Kasumi-1 (cell line): ENCODE measurements at places on chromosomes 4 and X.

- no peak for DNase-seq
These were observed 7.4 kb downstream of the WDR44 start for GRCh38 chrX:118353081-118353850.

DNA sequence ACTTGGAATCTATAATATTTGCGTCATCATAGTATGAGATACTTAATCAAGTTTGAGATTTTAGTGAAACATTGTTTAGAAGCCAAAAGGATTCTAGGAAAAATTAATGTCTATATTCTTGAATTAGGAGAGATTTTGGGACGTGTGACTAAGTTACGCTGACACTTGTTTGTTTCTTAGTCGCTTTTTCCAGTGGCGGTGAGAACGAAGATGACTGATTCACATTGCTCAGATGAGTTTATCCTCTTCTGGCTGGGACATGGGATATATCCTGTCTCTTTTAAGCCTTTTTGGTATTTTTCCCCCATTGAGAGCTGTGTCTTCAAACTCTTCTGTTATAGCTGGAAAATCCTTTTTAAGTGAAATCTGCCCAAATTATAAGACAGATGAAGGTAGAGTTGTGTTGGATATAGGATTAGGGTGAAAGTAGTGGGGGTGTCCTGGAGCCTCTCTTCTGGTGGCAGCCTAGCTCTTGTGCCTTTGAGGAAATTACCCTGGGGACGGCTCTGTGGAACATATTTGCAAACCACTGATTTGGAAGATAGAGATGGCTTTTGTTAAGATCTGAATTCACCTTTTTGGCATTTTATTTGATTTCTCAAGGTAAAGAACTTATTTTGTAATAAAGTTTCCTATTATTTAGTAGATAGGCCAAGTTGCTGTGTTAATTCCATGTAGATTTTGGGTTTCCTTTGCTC is 49.7 kb downstream of the HTT start:
- no peak for DNase-seq

DNA sequence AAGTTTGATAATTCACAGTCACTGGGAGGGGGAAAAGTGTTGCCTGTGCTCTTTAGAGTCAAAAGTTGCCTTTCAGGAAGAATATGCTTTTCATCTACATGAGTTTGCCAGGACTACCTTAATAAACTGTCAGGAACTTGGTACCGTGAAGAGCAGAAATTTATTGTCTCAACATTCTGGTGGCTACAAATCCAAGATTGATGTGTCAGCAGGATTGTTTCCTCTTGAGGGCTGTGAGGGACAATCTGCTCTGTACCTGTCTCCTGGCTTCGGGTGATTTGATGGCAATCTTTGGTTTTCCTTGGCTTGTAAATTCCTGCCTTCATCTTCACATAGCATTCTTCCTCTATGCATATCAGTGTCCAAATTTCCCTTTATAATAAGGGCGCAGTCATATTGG is 277.2 kb downstream of the PDGFC start:
- DNase-seq: no peak

- no peak for DNase-seq
These were observed 177.1 kb downstream of the CBR4 start for GRCh38 chr4:168832763-168833575.

DNA sequence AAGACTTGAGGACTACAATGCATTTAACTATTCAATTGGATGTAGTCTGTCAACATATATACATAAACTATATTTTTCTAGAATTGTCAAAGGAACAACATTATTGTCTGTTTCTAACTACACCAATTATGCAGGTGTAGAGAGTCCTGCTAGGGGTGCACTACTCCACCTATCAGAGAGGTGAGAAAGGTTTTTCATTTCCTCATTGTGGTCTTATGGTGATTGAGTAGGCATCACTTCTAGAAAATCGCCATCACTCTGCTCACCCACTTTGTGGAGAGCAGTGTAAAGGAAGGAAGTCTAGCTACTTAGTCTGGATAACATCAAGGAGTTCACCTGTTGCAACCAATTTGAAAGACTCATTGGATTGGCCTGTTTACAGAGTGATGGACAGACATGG is 4.4 kb upstream of the ADH1C start:
- DNase-seq: no peak

DNA sequence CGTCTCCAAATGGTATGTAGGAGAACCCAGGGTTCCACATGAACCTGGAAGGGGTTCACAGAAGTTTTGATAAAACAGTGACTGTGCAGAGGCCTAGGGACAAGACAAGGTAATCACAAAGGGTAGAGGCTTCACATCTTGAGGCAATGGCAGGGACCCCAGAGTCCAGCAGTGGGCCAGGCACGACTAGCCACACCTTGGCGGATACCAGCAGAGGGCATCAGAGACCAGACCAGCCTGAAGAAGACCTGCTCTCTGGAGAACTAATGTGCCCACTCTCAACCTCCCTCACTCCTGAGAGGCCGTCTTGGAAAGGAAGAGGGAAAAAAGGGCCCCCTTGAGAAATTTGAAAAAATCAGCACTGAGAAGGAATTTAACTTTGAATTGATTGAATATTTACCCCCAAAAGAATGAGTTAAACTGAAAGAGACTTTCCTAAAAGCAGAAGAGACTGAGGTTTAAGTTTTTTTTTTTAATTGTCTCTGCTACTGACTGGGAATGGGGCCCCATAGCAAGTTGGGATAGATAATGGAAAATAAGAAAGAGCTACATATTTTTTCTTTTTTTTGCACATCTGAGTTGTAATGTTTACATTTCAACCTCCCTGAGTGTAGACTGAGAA is 243.8 kb upstream of the JADE1 start:
- DNase-seq: peak; percentile 44

DNA sequence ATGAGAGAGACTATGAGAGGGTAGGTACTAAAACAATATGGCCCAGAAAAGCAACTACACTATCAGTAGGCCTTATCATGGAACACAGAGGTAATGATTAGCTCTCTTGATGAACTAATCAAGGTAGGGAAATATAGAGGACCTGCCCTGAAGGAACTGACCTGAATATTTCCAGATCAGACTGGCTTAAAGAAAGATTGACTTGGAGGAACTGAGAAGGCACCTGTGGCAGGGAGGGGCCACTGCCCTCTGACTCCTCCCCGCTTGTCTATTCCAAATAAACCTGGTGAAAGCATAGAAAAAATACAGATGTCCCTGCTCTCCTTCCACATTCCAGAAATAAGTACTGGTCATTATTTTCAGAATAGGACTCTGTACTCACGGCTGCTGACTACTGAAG is 5.5 kb downstream of the RPS6KA6 start:
- no peak for DNase-seq

GRCh38 chrX:97215186-97215585 is 331.5 kb downstream of the RPA4 start:
- no peak for DNase-seq

GRCh38 chrX:106484233-106484632 is 127.5 kb upstream of the RADX start:
- no peak for DNase-seq

DNA sequence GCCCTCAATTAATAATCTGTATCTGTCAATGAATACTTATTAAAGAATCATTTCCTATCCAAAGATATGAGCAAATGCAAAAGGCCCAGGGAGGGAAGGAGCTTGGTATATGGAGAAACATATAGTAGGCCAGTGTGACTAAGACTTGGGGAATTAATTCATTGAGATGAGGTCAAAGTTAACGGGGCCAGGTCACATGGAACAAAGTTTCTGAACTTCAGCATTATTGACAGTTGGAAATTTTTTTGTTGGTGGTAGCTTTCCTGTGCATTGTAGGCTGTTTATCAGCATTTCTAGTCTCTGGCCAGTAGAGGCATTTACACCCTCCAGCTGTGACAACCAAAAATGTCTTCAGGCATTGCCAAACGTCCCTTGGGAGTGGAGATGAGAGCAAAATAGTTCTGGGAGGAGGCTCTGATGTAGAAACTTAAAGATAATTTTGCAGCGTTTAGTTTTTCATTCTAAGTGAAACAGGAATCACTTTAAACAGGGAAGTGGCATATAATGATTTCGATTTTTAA is 202.0 kb downstream of the SLC4A4 start:
- no peak for DNase-seq

DNA sequence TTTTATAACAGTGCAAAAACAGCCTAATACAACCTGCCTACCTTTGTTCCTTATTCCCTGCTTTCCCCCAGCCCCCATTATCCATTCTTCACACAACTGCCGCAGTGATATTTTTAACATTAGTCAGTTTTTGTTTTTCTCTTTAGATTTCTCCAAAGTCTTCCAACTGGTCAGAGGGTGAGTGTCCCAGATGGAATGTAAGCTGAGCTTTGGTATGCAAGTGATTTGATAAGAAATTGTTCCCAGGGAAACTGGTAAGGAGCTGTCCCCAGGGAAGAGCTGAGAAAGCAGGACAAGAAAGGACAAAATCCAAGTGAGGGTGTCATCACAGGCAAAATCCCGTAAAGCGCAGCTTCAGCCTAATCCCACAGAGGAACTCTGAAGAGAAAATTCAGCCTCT is 475.5 kb upstream of the ADGRL3 start:
- DNase-seq: no peak
